ENCODE measurements at places on chromosomes 1 and 21. TPM values are rescaled to one million over a fixed set of nuclear protein-coding genes. Genes with fewer than 3 reads are reported as not detected.

GRCh38 chr1:242813490-242814091 is 289.1 kb upstream of the PLD5 start:
- no peak for DNase-seq

GRCh38 chr1:154414606-154415005 is 9.5 kb downstream of the IL6R start:
- no peak for DNase-seq

- DNase-seq: peak; percentile 56
Measured at GRCh38 chr1:155976062-155976912, 2.1 kb downstream of the ARHGEF2 start.

RASSF5 gene
- 185 TPM for total RNA-seq

DNA sequence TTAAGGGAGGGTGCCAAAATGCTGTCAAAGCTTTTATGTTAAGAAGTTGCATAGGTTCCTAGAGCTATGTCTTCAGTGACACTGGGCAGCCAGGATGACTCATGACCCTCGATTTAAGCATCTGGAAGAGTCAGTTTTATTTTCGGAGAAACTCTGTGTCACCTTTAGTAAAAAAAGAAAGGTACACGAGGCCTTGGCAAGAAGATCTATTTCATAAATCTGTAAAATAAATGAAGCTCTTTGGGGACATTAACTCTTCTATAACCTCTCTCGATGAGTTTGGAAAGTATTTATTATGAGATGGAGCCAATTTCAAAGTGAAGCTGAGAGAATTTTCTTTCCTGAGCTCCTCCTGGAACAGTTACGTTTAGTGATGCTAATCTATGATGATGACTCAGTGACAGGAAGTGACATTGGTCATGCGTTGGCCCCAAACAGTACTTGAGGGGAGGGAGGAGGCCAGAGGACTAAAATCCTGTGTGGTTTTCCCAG is 156.5 kb downstream of the HLX start:
- DNase-seq: no peak

GRCh38 chr1:206445911-206446356 is 24.3 kb upstream of the IKBKE start:
- no peak for DNase-seq

SLC1A7 gene
- not detected for total RNA-seq

GRCh38 chr1:98323388-98323787 is 338.1 kb upstream of the SNX7 start:
- DNase-seq: no peak

MEGF6 gene
- total RNA-seq: 20.7 TPM

- DNase-seq: no peak
Measured at GRCh38 chr1:187477535-187477934, 648.8 kb downstream of the PLA2G4A start.

- no peak for DNase-seq
Measured at GRCh38 chr1:15153184-15153841, at the start of gene TMEM51. TMEM51 (plus strand) TSS chr1:15153747; CDS start chr1:15215088, 61,341 bp downstream.

- DNase-seq: no peak
Measured at GRCh38 chr1:170687621-170688020, 23.7 kb downstream of the PRRX1 start.

DNA sequence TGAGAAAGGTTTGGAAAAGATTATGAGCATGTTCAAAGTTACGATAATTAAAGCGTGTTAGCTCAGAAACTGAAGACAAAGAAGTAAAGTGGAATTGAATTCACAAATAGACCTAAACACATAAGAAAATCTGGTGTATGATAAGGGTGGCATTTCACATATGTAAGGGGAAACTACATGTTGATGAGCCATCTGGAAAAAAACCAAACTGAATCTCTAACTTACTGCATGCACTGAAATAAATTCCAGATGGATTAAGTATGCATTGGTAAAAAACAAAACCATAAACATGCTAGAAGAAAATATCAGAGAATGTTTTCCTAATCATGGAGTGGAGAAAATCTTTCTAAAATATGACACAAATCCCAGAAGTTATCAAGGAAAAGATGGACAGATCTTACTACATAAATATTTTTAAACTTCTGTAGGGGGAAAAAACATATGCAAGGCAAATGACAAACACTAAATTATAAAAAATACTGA is 34.0 kb upstream of the CTPS1 start:
- no peak for DNase-seq

All from activated CD4-positive, alpha-beta T cell treated with anti-CD3 and anti-CD28 coated beads, Interleukin-2, amount 10 ng/mL, durations not matched to agents 7 days and 5 days (primary cell).